ENCODE measurements at places on chromosomes 4 and X.

DNA sequence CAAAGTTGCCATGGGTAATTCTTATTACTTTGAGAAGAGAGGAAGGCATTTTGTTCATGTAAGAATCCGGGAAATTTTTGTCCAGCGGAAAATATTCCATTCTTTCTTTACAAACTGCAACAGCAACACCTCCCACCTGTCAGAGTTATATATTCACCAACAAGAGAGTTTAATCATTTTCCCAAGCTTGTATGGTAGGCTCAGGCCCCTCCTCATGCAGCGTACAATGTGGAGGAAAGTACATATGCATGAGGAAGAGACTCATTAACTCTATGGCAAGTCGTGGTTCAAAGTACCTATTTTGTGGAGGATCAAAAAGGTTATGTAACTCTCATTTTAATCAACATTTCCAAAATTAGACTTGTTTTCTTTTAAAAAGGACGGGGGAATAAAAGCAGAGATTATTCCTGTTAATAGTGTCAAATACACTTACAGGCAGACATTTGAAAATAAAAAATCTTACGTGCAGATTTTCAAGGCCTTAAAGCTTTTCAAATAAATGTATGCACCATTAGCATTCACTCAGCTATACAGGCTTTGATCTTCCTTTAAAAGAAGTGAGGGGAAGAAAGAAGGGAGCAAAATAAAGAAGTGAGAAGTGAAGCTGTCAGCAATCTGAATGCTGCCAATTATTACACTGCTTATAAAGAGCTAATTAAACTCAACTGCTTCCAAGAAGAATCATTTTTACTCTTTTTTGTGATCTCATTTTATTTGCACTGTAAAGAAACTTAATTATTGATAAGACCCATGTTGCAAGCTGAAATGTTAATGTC, 204.8 kb downstream of the FAT4 start:
- no peak for DNase-seq

DNA sequence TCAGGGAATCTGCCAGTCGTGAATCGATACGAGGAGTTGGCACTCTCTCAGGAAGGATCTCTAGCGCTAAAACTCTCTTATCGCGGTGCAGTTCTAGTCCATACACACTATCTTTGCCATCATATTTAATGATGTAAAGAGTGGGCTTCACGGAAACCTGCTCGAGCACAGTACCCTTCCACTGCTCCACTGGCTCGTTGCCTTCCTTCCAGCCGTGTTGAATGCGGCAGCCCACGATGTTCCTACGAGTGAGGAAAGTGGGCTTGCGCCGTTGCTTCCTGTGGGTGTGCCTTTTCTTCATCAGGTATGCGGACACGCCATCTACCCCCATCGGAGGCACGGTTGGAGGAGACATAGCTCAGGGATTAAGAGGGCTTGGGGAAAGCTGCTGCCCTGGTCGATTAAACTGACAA, 661 bp downstream of the SPIN4 start:
- no peak for DNase-seq

DNA sequence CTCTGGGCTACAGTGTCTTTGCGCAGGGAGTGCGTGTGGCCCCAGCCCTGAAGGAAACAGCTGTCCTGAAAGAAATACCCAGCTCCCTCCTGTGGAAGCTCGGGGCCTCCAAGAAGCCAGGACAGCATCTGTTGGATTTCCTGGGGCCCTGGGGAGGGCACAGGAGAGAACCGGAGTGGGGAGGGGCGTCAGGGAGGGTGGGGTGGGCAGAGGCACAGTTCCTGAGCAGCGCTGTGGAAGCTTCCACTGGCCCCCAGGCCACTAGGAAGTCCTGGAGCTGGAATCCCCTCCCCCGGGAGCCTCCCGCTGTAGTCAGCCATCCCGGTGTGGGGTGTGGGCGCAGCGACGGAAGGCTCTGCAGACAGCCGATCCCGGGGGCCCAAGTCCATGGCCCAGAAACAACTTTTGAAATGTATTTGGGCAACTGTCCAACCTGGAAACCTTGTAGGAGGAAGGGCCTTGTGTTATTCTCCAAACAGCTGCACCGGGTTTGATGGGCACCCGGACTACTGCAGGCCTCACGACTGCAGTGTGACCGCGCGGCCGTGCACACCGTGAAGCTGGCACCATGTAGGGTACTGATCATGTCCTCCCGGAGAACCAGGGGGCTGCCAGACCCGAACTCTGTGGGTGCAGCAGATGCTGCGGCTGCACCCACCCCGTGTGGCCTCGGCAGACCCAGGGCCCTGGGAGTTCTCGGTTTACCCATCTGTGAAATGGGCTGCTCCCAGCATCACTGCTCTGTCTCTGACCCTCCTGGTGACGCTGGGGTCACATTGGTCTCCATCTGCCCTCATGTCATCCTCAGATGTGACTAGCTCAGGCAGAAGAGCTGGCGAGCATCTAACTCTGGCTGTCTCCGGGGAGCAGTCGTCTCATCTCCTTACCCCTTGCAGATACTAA, 68.5 kb upstream of the HMX1 start:
- DNase-seq = no peak

DNA sequence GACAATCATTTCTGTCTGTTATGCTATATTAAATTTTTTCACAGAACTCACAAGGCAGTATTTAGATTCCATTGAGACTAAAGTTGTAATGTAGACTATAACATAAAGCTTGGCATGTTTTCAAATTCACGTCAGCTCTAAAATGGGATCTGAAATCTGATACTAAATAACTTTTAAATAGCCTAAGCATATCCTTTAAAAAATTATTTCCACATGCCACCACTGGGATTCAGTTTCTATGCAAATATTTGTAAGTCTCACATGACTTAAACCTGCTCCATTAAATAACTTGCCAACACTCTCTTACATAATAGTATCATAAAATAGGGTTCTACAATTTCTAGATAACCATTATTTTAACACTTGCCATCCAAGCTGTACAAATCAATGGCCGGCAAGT, 32.4 kb downstream of the KLHL8 start:
- DNase-seq = no peak

GRCh38 chrX:15493118-15493962, at the start of gene PIR:
Gene PIR (minus strand): TSS chrX:15493333. CDS start chrX:15491257, 2,076 bp downstream.
- DNase-seq = peak; percentile 18

DNA sequence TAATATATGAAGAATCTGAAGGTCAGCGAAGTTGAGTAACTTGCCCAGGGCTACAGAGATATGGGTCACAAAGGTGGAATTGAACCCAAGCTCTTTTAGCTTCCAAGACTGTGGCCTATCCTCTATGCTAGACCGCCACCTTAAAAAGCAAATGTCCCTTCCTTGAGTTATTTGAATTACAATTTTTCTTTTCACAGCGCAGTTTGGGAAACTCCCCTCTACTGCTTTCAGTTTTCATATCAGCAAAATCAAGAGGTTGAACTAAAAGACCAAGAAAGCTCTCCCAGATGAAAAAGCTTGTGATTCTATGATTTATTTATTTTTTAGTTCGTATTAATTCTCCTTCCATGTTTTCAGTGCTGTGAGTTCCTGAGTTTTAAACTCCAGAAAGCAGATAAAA, 174.5 kb upstream of the C1QTNF7 start:
- DNase-seq = no peak

DNA sequence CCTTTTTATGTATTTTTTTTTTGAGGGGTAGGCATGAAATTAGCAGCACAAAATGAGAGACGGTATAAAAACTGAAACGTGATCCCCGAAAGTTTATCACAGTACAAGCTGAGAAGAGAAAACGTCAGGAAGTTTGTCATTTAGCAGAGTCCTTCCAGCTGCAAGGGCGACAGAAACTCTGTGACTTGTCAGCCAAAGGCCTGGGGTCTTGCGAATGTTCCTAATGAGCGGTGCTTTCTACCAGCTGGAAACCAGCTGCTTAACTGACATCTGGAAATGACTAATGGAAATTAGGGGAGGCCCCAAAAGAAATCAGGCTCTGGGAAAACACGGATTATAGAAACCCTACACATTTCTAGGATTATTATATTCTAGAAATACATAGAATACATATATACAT, 66.5 kb downstream of the CHRNA9 start:
- no peak for DNase-seq

- no peak for DNase-seq
These were observed 917 bp downstream of the PCDH18 start for GRCh38 chr4:137531168-137531985.

- no peak for DNase-seq
These were observed 41.7 kb downstream of the ATP11C start for GRCh38 chrX:139890991-139891700.

DNA sequence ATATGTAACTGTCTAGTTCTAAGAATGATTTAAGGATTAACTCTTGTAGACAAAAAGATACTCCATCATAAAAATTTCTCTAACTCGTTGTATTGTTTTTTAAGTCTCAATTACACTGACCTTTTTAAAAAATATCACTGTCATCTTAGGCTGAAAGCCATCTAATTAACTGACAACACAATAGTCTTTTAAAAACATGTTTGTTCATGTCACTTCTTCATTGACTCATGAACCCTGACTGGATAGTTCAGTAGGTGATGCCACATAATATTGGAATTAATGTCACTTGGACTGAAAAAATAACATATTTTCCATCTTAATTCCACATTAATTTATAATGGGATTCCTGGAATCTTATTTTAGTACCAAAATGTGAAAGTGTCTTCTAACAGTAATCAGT, 179.3 kb downstream of the ADGRL3 start:
- no peak for DNase-seq

DNA sequence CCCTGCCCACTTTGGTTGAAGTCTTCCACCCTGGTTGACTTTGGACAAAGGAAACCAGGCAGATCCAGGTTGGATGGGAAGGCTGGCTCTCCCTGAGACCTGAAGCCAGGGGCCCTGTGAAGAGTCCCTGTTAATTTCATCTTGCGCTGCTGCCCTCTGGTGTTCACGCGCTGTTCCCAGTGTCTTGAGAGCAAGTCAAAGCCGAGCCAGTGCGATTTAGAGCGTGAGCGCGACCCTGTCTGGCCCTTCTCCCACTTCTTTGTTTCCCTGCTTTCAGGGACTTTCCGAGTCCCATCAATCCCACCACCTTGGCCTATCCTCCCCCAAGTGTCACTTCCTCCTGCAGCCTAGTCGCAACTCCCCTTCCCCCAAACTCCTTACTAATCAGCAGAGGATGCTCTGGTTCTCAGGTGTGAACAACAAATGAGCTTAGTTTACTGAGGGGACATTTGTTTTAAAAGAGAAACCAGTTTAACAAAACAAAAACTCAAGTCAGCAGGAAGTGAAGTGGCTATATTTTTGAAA, 25.8 kb upstream of the CHRNA9 start:
- peak; percentile 94 for DNase-seq

Measured in activated CD4-positive, alpha-beta T cell treated with anti-CD3 and anti-CD28 coated beads, Interleukin-2, amount 50 U/mL, for 4 hours (primary cell).